ENCODE measurements at places on chromosomes 2 and 18. TPM values are rescaled to one million over a fixed set of nuclear protein-coding genes. Genes with fewer than 3 reads are reported as not detected.
A peak's percentile ranks its signal among the peaks of the same experiment; 100 is the strongest.

DNA sequence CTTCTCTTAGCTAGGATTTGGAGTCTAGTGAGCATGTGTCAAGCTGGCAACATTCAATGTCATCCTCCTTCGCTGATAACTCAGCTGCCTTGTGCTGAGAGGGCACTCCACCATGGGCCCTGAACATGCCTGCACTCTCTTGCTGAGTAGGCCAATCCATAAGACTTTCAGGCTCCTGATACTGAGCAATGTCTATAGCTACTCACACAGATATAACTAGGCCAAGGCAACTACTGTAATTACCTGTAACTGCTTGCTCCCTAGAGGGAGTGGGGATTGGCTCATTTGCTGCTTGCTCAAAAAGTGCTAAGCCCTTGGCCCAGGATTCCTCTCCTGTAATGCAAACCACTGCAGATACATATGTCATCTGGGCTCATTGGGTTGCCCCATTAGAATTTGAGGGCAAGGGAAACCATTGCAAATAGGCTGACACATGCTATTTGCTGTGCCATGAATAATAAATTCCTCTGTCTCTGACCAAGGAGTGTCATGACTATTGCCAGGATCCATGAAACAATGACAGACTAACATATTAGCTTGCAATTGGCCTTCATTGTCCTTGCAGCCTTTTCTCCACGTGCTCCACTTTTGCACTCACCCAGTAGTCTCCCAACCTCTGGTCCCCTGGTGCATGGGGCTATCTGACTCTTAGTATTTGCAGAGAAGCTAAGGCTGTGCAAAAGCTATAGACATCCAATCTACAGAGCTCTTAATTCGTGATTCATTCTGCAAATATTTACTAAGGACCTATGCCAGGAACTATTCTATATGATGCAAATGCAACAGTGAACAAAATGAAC is 36.9 kb upstream of the BMPR2 start:
- no peak overlapping the region for H3K4me3 ChIP-seq
- no peaks in the 10 kb centered on the region for H3K36me3 ChIP-seq
- no peaks in the 10 kb centered on the region for H3K27me3 ChIP-seq
- DNase-seq = no peak
- H3K27ac ChIP-seq = no peak overlapping the region

- no peak overlapping the region for H3K27ac ChIP-seq
- no peak overlapping the region for H3K4me3 ChIP-seq
- H3K4me1 ChIP-seq = no peaks in the 10 kb centered on the region
- H3K27me3 ChIP-seq = no peaks in the 10 kb centered on the region
Measured at GRCh38 chr18:64245126-64245861, 96.4 kb upstream of the LINC00305 start.

- peaks cover 11% of the 10 kb centered on the region for H3K4me1 ChIP-seq
- peak; percentile 73 for DNase-seq
- H3K4me3 ChIP-seq = no peak overlapping the region
- H3K27ac ChIP-seq = no peak overlapping the region
- no peaks in the 10 kb centered on the region for H3K27me3 ChIP-seq
Measured at GRCh38 chr2:24827321-24828237, 34.4 kb downstream of the CENPO start.

SERPINB10 gene
- not detected for total RNA-seq

UCN gene
- 4.0 TPM for total RNA-seq

DNA sequence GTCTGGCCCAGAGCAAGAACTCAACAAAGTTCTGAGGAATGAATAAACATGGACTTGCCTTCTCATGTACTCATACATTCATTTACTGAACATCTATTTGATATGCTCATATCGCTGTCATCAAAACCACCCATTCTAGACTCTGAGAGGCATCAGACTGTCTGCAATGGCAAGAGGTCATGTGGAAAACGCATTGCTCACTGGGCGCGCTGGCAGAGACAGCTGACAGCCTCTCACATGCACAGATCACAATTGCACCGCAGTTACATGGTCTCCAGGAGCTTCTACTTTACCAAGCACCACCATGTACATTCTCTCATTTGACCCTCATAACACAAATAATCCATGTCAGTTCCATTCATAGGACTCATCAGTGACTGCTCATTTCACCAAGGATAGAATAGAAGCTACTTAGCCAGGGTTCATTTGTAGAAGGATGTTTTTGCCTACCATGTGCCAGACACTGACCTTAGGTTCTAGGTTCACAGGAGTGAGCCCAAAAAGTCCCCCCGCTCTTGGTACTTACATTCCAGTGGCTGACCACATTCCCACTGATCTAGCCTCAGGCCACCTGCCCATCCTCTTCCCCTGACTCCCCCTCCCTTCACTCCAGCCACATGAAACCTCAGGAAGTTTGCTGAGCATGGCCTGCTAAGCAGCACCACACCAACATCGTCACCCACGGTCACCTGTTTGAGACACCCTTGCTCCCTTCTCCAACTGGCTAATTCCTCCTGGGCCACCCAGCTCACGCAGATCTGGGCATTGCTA is 6.1 kb downstream of the FAM124B start:
- H3K4me1 ChIP-seq = no peaks in the 10 kb centered on the region
- no peaks in the 10 kb centered on the region for H3K36me3 ChIP-seq
- DNase-seq = no peak
- no peaks in the 10 kb centered on the region for H3K27me3 ChIP-seq

- DNase-seq = no peak
- peaks cover 31% of the 10 kb centered on the region for H3K36me3 ChIP-seq
- no peak overlapping the region for H3K27ac ChIP-seq
- H3K4me3 ChIP-seq = no peak overlapping the region
- no peaks in the 10 kb centered on the region for H3K27me3 ChIP-seq
Measured at GRCh38 chr18:76376668-76377358, 118.2 kb downstream of the ZNF516 start.

DNA sequence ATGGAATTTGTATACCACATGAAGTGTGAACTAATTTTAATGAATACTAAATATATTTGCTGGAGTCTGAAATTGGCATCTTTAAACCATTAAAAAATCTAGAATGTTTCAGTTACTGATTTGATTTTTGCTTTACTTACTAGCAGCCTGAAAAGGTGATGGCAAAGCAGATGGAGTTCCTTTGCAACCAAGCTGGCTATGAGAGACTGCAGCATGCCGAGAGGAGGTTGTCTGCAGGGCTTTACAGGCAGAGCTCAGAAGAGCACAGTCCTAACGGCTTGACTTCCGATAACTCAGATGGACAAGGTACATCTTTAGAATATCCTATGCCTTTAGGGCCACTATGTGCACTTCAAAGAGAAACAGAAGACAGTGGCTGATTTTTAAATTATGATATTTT is 36.5 kb downstream of the NAB1 start:
- H3K36me3 ChIP-seq = peaks cover 56% of the 10 kb centered on the region
- no peaks in the 10 kb centered on the region for H3K27me3 ChIP-seq
- DNase-seq = no peak
- H3K4me1 ChIP-seq = no peaks in the 10 kb centered on the region

MARCO gene
- 491 TPM for total RNA-seq

DNA sequence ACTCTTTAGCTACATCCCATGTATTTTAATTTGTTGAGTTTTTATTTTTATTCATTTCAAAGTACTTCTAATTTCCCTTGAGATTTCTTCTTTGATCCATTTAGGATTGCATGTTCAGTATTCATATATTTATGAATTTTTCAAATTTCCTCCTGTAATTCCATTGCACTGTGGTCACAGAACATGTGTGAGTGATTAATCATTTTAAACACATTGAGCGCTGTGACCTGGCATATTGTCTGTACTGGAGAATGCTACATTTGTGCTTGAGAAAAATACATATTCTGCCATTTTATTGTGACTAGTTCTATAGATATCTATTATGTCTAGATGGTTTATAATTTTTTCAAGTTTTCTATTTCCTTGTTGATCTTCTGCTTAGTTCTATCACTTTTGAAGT is 353.7 kb downstream of the RAD51AP2 start:
- H3K27ac ChIP-seq = no peak overlapping the region
- no peaks in the 10 kb centered on the region for H3K27me3 ChIP-seq
- H3K4me3 ChIP-seq = no peak overlapping the region
- no peaks in the 10 kb centered on the region for H3K36me3 ChIP-seq
- no peak for DNase-seq
- H3K4me1 ChIP-seq = no peaks in the 10 kb centered on the region

DNA sequence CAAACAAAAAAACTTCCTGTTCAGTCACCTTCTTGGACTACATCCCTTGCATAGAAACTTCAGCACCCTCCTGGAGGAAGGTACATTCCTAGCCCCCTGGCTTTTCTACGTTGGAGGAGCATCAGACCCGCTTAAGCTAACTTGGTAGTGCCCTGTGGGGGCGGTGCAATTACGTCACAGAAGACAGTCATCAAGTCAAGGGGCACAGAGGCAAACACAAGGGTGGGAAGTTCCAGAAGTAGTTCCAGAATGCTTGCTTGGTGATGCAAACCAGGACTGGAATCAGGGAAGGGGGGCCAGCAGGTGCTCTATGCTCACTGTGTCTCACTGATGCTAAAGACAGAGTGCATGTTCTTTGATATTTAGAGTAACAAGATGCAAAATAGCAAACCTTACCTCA is 15.2 kb upstream of the AGFG1 start:
- H3K27ac ChIP-seq = no peak overlapping the region
- DNase-seq = no peak
- H3K4me3 ChIP-seq = no peak overlapping the region

PUM2 gene
- total RNA-seq = 112 TPM

NFU1 gene
- total RNA-seq = 44.2 TPM

DNA sequence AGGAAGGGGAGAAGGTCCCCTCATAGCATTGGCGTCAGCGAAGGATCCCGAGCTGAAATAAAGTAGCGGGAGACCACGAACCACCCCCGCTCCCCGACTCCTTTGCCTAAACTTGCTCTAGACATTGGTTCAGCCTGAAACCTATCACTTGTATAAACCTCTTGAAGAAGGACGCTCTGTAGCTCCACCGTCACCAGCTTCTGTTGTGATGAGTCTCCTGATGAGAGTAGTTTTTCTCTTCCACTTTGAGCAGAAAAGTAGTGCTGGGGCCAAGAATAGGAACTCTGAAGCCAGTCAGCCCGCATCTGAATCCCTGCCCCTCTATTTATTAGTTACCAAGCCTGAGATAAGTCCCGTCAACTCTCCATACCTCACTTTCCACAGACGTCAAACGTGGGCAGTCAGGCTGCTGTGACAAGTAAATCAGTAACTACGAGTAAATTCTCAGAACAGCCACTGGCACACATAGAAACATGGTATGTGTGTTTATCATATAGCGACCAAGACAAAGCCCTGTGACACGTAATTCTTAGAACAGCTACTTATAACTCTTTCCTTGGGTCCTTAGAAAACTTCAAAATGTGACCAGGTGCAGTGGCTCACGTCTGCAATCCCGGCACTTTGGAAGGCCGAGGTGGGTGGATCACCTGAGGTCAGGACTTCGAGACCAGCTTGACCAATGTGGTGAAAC is 61.7 kb downstream of the CD226 start:
- H3K27ac ChIP-seq = no peak overlapping the region
- H3K27me3 ChIP-seq = no peaks in the 10 kb centered on the region
- H3K4me1 ChIP-seq = no peaks in the 10 kb centered on the region

MATN3 gene
- 8.1 TPM for total RNA-seq

ABCB11 gene
- total RNA-seq = 0.32 TPM

GRCh38 chr2:174248998-174249592 is 763 bp upstream of the OLA1 start:
- DNase-seq = no peak
- H3K36me3 ChIP-seq = peaks cover 8% of the 10 kb centered on the region
- H3K27ac ChIP-seq = peak overlapping the region; percentile 86
- peaks cover 18% of the 10 kb centered on the region for H3K4me1 ChIP-seq

DNA sequence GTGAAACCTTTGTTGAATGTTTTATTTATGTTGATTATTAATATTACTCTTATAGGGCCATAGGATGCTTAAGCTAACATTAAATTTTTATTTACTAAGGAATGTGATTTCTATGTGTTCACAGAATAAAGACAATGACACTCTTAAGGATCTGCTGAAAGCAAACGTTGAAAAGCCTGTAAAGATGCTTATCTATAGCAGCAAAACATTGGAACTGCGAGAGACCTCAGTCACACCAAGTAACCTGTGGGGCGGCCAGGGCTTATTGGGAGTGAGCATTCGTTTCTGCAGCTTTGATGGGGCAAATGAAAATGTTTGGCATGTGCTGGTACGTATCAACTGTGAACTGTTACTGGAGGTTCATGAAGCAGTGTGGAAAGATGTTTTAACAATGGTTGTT is 20.4 kb downstream of the GORASP2 start:
- no peak overlapping the region for H3K27ac ChIP-seq
- H3K36me3 ChIP-seq = peaks cover 52% of the 10 kb centered on the region
- no peak overlapping the region for H3K4me3 ChIP-seq
- H3K4me1 ChIP-seq = peaks cover 5% of the 10 kb centered on the region

TRPM8 gene
- not detected for total RNA-seq

- H3K4me3 ChIP-seq = peak overlapping the region; percentile 91
- H3K4me1 ChIP-seq = peaks cover 32% of the 10 kb centered on the region
- peaks cover 3% of the 10 kb centered on the region for H3K36me3 ChIP-seq
- H3K27me3 ChIP-seq = no peaks in the 10 kb centered on the region
- peak overlapping the region; percentile 88 for H3K27ac ChIP-seq
- DNase-seq = no peak
Measured at GRCh38 chr2:61018318-61018755, 282 bp upstream of the PUS10 start.

DNA sequence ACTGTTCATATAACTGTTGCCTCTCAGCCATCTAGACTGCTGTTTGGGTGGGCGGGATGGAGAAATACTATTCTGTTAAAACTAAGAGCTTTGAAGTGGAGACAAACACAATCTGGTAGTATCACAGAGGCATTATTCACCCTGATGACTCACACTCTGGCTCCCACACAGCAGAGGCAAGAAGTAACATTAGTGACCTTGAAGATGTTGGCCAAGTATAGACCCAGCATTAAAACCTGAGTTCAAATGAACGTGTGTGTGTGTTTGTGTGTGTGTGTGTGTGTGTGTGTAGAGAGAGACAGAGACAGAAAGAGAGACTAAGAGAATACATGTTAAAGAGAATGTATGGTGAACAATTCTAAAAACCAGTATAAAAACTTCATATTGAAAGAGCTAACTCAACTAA is 22.5 kb upstream of the ACVR1 start:
- no peaks in the 10 kb centered on the region for H3K27me3 ChIP-seq
- DNase-seq = no peak
- H3K4me3 ChIP-seq = no peak overlapping the region
- no peaks in the 10 kb centered on the region for H3K4me1 ChIP-seq

RSAD2 gene
- total RNA-seq = 21.9 TPM
